Kidney (tissue), 22 donors: ENCODE measurements at places on chromosomes 5 and 9. TPM values are rescaled to one million over a fixed set of nuclear protein-coding genes. Genes with fewer than 3 reads are reported as not detected.

PCDHA5 gene
- not detected for polyA plus RNA-seq

JAKMIP2 gene
- polyA plus RNA-seq, result 0.71 TPM

TAL2 gene
- not detected for polyA plus RNA-seq

TTC16 gene
- 0.32 TPM for polyA plus RNA-seq

PDE8B gene
- polyA plus RNA-seq, result 3.7 TPM

LVRN gene
- not detected for polyA plus RNA-seq

UBTD2 gene
- polyA plus RNA-seq, result 12.9 TPM

ARHGAP26 gene
- polyA plus RNA-seq, result 2.5 TPM

BTNL9 gene
- 8.6 TPM for polyA plus RNA-seq

GPR150 gene
- polyA plus RNA-seq, result 0.19 TPM

SH3RF2 gene
- 1.3 TPM for polyA plus RNA-seq

TRIP13 gene
- 0.86 TPM for polyA plus RNA-seq

PTGDS gene
- polyA plus RNA-seq, result 709 TPM

DNA sequence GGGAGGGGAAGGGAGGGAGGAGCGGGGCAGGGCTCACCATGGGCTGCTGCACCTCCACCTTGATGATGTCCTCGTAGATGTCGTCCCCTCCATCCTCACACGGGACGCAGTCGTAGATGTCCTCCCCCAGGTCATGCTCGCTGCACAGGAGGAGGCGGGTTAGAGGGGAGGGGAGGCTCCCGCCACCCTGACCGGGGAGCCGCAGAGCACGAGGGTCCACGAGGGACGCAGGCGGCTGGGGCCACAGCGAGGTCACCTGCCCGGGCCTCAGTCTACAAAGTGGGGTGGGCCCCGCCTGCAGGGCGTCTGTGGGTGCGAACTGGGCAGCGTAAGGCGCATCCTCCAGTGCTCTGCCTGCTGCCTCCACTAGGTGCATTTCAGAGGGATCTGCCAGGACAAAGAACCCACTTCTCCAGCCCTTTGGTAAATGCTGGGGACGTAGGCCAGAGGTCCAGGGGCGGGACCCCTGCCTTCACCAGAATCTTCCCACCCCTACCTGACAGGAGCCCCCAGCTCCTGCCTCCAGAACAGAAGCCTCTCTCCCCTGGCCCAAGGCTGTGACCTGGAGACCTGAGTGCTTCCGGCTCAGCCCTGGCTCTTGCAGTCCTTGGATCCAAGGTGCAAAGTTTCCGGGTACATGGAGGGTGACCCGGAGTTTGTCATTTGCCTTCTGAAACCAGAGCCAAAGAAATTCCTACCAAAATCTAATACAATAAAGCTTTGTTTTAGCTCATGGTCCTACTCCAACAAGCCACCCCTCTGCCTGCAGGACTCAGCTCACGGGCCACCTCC is 74.1 kb upstream of the SARDH start:
- no peaks in the 10 kb centered on the region for H3K27me3 ChIP-seq
- H3K27ac ChIP-seq, result no peak overlapping the region
- no peak overlapping the region for H3K4me3 ChIP-seq
- no peaks in the 10 kb centered on the region for H3K36me3 ChIP-seq

DNA sequence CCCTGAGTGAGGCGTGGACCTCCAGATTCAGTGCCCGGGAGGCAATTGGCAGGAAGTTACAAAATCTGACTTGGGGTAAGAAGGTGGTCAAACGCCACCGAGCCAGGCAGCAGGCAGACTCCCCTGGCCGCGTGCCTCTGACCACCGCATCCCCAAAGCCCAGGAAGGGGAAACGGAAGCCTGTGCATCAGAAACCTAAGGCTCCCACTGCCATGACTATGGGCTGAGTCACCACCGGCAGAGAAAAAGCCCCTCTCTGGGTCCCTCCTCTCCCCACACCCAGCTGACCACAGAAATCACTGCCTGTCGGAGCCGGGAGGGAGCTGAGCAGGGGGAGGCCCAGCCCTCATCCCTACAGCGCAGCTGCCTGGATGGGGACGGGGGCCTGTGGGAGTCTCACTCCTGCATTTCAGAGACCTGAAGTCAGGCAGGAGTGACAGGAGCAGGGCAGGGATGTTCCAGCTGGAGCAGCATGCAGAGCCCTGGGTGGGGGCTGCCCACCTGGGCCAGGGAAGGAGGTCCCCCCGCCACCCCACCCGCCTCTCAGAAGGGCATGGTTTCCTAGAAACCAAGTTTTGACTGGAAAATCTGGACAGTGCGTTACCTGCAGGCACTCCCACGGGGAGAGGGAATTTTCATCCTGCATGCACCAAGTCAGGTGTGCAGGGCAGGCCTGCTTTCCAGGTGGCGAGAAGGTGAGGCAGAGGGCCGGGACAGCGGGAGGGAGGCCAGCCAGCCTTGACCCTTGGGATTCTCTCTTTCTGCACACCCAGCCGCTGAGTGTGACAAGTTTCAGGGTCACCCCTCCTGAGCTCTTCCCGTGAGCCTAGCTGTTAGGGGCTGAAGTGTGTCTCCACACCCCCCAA is 68.2 kb downstream of the LRSAM1 start:
- H3K4me1 ChIP-seq, result peaks cover 21% of the 10 kb centered on the region
- peaks cover 7% of the 10 kb centered on the region for H3K36me3 ChIP-seq
- H3K27ac ChIP-seq, result no peak overlapping the region
- DNase-seq, result no peak
- H3K27me3 ChIP-seq, result no peaks in the 10 kb centered on the region

- H3K27ac ChIP-seq, result no peak overlapping the region
- peaks cover 9% of the 10 kb centered on the region for H3K4me1 ChIP-seq
- H3K27me3 ChIP-seq, result no peaks in the 10 kb centered on the region
- DNase-seq, result peak; percentile 66
- H3K36me3 ChIP-seq, result no peaks in the 10 kb centered on the region
These were observed 1.9 kb upstream of the IDNK start for GRCh38 chr9:83620841-83621636.

- peak overlapping the region; percentile 76 for H3K4me3 ChIP-seq
- no peaks in the 10 kb centered on the region for H3K4me1 ChIP-seq
- H3K36me3 ChIP-seq, result no peaks in the 10 kb centered on the region
- no peak overlapping the region for H3K27ac ChIP-seq
These were observed 1641.5 kb upstream of the C9orf72 start for GRCh38 chr9:29214690-29215253.

DNA sequence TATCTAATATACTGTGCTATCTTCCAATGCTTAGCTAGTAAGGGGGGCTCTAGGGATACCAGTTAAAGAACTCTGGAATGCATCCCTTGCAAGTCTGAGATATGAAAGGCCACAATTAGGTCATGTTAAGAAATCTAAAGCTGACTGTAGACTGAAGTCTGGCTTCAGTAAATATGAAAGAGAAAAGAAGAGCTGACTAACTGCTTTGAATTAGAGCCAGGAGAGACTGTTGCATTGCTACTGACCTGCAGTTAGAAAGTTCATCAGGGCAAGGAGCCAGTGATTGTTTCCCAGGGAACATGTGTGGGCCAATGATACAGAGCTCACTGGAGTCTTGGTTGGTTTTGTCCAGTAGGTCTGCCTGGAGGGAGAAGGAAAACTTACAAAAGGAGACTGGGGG is 472.1 kb upstream of the TNC start:
- H3K36me3 ChIP-seq, result no peaks in the 10 kb centered on the region
- peak; percentile 4 for DNase-seq
- no peaks in the 10 kb centered on the region for H3K27me3 ChIP-seq
- H3K4me1 ChIP-seq, result no peaks in the 10 kb centered on the region
- H3K27ac ChIP-seq, result no peak overlapping the region

DNA sequence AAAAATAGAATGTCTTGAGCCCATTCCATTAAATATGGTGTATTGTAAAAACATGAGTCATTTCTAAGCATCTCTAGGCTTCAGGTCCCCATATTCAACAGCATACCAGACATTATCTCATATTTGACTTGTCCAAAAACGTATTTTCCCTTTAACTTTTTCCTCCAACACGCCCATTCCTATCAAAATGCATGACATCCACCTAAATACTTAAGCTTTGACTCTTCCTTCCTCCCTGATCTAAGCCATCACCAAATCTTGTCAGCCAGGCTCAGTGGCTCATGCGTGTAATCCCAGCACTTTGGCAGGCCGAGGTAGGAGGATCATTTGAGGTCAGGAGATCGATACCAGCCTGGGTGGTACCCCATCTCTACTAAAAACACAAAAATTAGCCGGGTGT is 23.9 kb downstream of the VCP start:
- H3K27me3 ChIP-seq, result no peaks in the 10 kb centered on the region
- peaks cover 8% of the 10 kb centered on the region for H3K36me3 ChIP-seq
- no peak for DNase-seq
- H3K4me1 ChIP-seq, result no peaks in the 10 kb centered on the region
- H3K4me3 ChIP-seq, result no peak overlapping the region
- no peak overlapping the region for H3K27ac ChIP-seq

GRCh38 chr5:31937226-31937625 is 236.9 kb downstream of the GOLPH3 start:
- no peak overlapping the region for H3K4me3 ChIP-seq
- no peaks in the 10 kb centered on the region for H3K36me3 ChIP-seq
- DNase-seq, result no peak
- no peak overlapping the region for H3K27ac ChIP-seq
- H3K27me3 ChIP-seq, result no peaks in the 10 kb centered on the region

DNA sequence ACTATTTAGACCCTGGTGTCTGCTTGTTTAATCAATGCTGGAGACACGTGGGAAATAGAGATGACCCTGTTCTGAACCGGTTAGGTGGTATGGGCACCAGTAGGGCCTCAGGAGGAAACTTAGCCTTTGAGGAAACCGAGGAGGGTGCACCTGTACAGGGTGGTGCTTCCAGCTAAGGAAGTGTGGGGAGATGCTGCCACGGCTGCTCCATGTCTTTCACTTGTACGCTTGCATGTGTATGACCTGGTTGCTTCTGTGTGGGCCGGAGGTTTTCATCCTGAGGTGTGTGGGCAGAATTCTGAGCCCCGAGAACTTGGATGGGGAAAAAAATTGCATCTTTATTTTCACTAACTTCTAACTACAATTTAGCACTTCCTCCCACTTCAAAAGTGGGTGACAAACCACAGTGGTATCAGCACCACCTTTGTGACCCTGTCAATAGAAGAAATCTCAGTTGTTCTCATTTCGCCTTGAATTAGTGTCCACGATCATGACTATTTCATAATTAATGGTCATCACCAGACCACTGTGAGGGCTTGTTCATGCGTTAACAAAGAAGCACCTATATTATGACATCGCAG is 99.8 kb upstream of the SPATA31C2 start:
- no peaks in the 10 kb centered on the region for H3K27me3 ChIP-seq
- H3K27ac ChIP-seq, result no peak overlapping the region
- no peak for DNase-seq
- H3K4me1 ChIP-seq, result no peaks in the 10 kb centered on the region
- no peak overlapping the region for H3K4me3 ChIP-seq

- no peak overlapping the region for H3K27ac ChIP-seq
- H3K36me3 ChIP-seq, result no peaks in the 10 kb centered on the region
- peaks cover 6% of the 10 kb centered on the region for H3K27me3 ChIP-seq
- no peak for DNase-seq
- no peak overlapping the region for H3K4me3 ChIP-seq
- no peaks in the 10 kb centered on the region for H3K4me1 ChIP-seq
These were observed 7.6 kb downstream of the GRIN1 start for GRCh38 chr9:137146527-137146918.

DNA sequence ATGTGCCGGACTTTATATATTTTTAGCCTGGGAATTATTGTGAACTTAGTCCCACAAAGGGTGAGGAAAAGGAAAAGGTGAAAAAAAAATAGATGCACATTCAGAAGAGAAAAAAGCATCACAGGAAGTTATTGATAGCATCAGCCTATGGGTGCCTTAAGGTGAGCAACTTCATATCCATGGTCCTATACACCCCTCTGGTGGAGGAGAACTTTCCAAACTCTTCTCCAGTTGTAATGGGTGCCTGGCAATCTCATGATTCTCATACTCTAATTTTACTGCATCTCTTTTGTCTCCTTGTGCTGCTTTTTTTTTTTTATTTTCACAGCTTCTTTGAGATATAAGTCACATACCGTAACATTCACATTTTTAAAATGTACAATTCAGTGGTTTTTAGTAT is 107.4 kb downstream of the JAKMIP2 start:
- no peak overlapping the region for H3K4me3 ChIP-seq
- H3K36me3 ChIP-seq, result no peaks in the 10 kb centered on the region
- H3K27ac ChIP-seq, result no peak overlapping the region
- H3K27me3 ChIP-seq, result no peaks in the 10 kb centered on the region
- no peak for DNase-seq

GRCh38 chr5:180742727-180743126 is 2.9 kb upstream of the OR2Y1 start:
- H3K4me3 ChIP-seq, result no peak overlapping the region
- no peak for DNase-seq
- H3K27me3 ChIP-seq, result no peaks in the 10 kb centered on the region
- H3K4me1 ChIP-seq, result no peaks in the 10 kb centered on the region

GRCh38 chr9:107615321-107615720 is 125.8 kb upstream of the KLF4 start:
- H3K36me3 ChIP-seq, result no peaks in the 10 kb centered on the region
- H3K4me1 ChIP-seq, result peaks cover 3% of the 10 kb centered on the region
- H3K27me3 ChIP-seq, result no peaks in the 10 kb centered on the region
- DNase-seq, result no peak

- no peaks in the 10 kb centered on the region for H3K36me3 ChIP-seq
- H3K4me1 ChIP-seq, result peaks cover 3% of the 10 kb centered on the region
- H3K27ac ChIP-seq, result no peak overlapping the region
- H3K27me3 ChIP-seq, result peaks cover 59% of the 10 kb centered on the region
- no peak for DNase-seq
- H3K4me3 ChIP-seq, result peak overlapping the region; percentile 20
These were observed 4.9 kb downstream of the IRX2 start for GRCh38 chr5:2746561-2747032.

DNA sequence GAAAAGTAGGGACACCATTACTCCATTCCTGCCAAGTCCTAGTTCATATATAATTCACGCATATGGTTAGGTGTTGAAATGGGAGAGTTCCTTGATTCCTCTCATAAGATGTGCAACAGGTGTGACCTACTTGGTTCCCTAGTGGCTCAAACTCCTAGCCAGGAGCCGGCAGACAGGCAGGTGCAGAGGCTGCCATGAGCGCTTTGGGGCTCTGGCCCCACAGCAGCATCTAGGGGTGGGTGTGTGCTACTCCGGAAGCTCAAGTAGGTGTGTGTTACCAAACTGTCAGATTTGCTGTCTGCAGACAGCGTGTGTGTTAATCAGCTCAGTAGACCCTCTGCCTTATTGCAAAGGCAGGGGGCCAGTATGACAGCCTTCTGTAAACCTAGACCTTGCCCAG is 1652.4 kb upstream of the ACO1 start:
- no peaks in the 10 kb centered on the region for H3K4me1 ChIP-seq
- H3K27ac ChIP-seq, result no peak overlapping the region
- DNase-seq, result no peak
- no peak overlapping the region for H3K4me3 ChIP-seq
- H3K27me3 ChIP-seq, result no peaks in the 10 kb centered on the region

- H3K27me3 ChIP-seq, result peaks cover 19% of the 10 kb centered on the region
- no peaks in the 10 kb centered on the region for H3K4me1 ChIP-seq
- H3K27ac ChIP-seq, result no peak overlapping the region
- no peaks in the 10 kb centered on the region for H3K36me3 ChIP-seq
- no peak overlapping the region for H3K4me3 ChIP-seq
- no peak for DNase-seq
These were observed 3.1 kb downstream of the BSPRY start for GRCh38 chr9:113352411-113352810.

- H3K4me3 ChIP-seq, result no peak overlapping the region
- no peak overlapping the region for H3K27ac ChIP-seq
- DNase-seq, result no peak
- H3K27me3 ChIP-seq, result no peaks in the 10 kb centered on the region
- no peaks in the 10 kb centered on the region for H3K36me3 ChIP-seq
These were observed 458.4 kb upstream of the C9orf72 start for GRCh38 chr9:28031521-28032267.

GRCh38 chr9:91856419-91856818 is 93.6 kb downstream of the ROR2 start:
- H3K4me3 ChIP-seq, result no peak overlapping the region
- H3K4me1 ChIP-seq, result peaks cover 3% of the 10 kb centered on the region
- no peaks in the 10 kb centered on the region for H3K27me3 ChIP-seq
- DNase-seq, result no peak
- H3K27ac ChIP-seq, result no peak overlapping the region
- no peaks in the 10 kb centered on the region for H3K36me3 ChIP-seq
